Stimulated activated CD4-positive, alpha-beta T cell treated with anti-CD3 and anti-CD28 coated beads, Interleukin-1b, Interleukin-23, amount 100 ng/mL, for 48 hours (primary cell): ENCODE measurements at places on chromosomes 1 and 21.
A peak's percentile ranks its signal among the peaks of the same experiment; 100 is the strongest.

- no peak for DNase-seq
Observed at GRCh38 chr1:109502364-109502851, 7.1 kb downstream of the AMIGO1 start.

- DNase-seq: no peak
Observed at GRCh38 chr1:44496541-44497171, 91.6 kb downstream of the RNF220 start.

GRCh38 chr1:230737622-230738262, 9.4 kb upstream of the CAPN9 start:
- DNase-seq: no peak

DNA sequence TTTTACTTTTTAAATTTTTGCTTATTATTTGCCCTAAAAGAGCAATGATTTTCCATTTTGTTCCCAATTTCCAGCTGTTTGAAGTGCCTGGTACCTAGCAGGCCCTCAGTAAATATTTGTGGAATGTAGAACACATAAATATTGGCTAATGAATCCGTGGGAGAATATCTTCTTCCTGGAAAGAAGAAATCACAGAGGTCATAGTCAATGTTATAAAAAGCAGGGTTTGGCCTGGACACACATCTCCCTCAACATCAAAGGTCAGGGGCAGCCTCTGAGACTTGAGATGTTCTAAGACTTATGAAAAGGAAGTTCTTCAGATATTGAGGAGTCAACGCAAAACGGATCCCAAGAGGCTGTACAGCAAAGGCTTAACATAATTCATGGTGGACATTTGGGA, 358.1 kb downstream of the HHAT start:
- no peak for DNase-seq

- no peak for DNase-seq
Observed at GRCh38 chr1:222938986-222939385, 124.1 kb downstream of the DISP1 start.

- DNase-seq: no peak
Observed at GRCh38 chr1:12336413-12336812, 106.6 kb downstream of the VPS13D start.

DNA sequence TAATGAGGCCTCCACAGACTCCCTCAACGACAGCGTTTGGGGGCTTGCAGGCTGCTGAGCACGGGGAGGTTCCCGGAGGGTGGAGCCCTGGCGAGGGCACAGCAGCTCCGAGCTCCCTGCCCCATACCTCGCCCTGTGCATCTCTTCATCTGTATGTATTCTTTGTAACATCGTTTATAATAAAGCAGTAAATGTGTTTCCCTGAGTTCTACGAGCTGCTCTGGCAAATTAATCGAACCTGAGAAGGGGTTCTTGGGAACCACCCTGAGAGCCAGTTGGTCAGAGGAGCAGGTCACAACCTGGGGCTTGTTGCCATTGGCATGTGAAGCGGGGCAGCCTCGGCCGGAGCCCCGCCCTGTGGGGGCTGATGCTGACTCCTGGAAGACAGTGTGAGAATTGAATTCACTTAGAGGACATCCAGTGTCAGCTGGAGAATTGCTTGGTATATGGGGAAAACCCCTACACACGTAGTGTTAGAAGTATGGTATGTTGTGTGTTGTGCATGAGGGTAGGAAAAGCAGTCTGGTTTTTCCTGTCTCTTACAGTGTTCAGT, 11.5 kb downstream of the SLC37A1 start:
- no peak for DNase-seq

- DNase-seq: no peak
Observed at GRCh38 chr1:2645776-2646175, 13.0 kb upstream of the MMEL1 start.

DNA sequence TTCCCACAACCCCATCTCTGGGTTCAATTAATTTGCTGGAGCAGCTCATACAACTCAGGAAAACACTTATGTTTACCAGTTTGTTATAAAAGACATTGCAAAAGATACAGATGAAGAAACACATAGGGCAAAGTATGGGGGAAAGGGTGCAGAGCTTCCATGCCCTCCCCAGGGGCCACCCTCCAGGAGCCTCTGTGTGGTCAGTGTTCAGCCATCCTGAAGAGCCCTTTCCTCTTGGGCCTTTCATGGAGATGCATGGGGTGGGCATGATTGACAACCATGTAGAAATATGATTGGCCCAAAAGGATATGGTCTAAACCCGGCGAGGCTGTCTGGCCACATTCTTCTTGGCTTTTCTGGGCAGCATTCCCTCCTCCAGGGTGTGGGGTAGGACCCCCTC, 56.8 kb upstream of the PDE9A start:
- DNase-seq: no peak

DNA sequence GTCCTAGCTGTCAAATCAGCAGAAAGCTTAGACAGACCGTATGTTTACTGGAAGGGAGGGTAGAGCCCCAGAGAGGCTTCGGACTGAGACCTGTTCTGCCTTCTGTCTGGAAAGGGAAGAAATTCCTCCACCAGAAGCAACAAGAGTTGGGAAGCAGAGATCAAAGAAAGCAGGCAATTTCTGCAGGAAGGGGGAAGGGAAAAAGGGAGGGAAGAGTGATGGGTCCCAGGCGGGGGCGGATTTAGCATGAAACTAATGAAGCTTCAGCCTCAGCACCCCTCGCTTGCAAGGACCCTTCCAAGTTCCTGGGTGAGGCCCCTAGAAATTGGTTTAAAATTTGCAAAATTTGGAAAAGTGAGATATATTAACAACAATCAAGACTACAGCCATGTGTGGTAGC, 26.6 kb upstream of the FAM20B start:
- no peak for DNase-seq

DNA sequence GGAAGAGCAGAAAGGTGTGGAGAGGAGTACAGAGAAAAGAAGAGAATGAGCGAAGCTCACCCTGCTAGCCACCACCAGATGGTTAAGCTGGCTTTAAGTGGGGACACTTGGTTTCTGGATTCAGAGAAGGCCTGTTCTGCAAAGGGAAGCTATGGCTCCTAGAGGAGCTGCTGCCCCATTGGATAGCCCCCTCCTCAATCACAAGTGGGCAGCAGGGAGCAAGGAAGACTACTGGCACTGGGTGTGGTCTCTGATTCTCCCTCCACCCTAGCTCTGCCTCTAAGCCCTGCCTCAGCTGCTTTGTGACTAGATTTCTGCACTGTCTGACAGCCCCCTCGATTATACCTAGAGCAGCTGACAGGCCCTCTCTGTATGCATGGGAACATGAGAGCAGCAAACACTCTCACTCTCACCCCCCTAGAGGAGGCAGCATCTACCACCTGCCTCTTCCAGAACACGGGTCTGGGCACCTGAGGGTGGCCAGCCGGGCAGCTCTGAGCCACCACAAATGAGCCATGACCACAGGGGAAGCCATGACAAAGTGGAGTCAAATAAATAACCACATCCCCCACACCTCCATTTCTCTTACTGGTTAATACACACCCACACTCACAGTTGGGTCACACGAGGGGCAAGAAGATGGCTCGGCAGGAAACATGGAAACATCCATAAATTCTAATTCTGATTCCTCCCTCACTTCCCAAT, 13.6 kb downstream of the PLEKHA6 start:
- no peak for DNase-seq

DNA sequence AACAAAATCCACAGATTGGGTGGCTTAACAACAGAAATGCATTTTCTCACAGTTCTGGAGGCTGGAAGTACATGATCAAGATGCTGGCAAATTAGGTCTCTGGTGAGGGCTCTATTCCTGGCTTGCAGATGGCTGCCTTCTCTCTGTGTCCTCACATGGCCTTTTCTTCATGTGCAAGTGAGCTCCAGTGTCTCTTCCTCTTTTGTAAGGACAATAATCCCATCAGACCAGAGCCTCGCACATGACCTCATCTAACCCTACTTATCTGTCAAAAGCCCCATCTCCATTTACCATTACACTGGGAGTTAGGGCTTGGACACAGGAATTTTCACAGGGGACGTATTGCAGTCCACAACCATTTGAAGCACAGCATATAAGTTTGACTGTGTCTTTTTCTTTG, 181.6 kb downstream of the NEGR1 start:
- no peak for DNase-seq

GRCh38 chr1:215473943-215474342, 93.2 kb upstream of the KCTD3 start:
- no peak for DNase-seq

DNA sequence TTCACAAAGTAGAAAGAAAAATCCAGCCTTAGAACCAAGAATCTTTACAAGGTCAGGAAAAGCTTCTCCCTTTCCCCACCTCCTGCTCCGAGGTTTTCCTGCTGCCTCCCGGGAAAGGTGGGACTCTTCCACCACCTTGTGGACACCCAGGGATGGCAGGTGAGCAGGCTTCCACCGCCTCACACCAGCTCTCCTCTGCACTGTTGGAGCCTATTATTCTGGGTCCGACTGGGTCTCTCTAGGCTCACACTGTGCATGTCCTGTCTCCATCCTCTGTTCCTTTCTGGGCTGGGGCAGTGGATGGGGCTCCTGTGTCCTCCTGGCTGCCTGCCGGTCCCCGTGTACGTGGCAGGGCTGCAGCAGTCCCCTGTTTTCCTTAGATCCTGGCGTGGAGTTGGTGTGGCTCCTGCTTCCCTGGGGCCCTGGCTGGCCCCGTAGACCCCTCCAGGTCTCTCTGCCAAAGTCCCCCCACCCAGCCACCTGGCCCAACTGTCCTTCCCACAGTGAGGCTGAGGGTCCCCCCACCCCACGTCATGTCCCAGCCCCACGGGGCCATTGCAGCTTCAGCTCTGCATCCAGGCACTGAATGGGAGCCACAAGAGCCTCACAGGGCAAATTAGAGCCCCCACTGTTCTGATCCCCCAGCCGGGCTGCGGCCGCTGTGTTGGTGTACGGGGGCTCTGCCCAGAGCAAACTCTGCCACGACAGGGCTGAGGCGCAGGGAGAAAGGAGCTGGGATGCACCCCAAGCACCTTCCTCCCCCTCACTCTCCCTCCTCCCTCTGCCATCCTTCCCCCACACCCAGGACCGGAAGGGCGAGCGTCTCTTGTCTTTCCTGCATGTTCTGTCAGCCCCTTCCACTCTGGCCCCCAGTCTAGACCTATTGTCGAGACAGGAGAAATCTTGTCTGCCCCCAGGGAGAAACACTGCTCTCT, 3.3 kb upstream of the SLC45A1 start:
- peak; percentile 46 for DNase-seq

- no peak for DNase-seq
Observed at GRCh38 chr1:247431643-247432042, 15.7 kb downstream of the NLRP3 start.

GRCh38 chr1:185921636-185922035, 187.4 kb downstream of the HMCN1 start:
- DNase-seq: no peak

DNA sequence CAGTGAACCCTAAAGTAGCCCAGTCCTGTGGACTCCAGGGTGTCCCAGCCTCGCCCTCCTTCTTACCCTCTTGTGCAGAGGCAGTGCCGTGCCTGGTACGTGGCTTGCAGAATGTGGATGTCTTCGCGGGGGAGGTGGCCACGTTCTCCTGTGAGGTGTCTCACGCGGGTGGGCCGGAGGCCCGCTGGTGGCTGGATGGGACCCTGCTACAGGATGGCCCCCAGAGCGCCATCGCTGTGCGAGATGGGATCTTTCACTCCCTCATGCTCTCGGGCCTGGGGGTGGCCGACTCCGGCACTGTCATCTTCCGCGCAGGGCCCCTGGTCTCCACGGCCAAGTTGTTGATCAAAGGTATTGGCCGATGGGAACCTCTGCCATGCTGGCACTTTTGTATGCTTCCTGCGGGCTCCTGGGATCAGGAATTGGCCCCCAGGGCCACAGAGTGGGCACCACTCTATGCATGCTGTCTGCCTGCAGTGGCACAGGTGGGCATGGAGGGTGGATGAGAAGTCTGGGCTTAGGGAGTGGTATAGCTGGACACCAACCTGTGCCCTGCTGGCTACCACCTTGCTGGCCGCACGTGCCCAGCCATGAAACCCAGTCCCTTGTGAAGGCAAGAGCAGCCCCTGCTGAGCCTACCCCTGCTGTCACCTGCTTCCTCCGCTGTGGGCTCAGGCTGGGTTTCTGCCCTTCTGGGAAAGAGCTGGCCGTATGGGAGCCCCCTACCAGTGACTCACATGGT, 92.9 kb downstream of the TRIM11 start:
- DNase-seq: no peak

DNA sequence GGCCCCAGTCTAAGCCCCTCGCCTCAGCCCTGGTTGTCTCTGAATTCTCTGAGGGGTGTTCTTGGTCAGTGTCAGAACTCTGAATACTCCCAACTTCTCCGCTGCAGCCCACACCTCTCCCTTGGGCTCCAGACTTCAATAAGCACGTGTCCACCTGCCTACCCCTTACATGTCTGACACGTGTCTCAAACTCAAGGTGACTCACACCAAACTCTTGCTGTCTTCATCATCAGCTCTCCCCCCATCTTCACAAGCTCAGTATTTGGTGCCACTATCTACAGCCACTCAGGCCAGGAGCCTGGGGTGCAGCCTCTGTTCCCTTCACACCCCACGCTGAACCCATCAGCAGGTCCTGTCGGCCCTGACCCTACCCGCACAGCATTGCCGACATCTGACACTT, 18.8 kb upstream of the UBXN10 start:
- DNase-seq: no peak

DNA sequence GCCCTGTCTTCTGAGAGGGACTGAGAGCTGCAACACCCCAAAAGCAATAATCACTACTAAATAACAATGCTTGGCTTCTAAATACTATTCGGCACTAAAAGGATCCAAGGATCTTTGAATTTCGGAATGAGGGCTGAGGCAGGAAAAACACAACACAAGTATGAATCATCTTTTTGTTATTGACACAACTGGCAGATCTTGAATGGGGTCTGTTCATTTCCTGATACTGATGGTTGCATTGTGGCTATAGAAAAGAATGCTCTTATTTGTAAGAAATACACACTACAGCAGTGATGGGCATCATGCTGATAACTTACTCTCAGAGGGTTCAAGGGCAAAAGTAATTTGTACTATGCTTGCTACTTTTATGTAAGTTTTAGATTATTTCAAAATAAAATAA, 149.2 kb upstream of the PLD5 start:
- no peak for DNase-seq

DNA sequence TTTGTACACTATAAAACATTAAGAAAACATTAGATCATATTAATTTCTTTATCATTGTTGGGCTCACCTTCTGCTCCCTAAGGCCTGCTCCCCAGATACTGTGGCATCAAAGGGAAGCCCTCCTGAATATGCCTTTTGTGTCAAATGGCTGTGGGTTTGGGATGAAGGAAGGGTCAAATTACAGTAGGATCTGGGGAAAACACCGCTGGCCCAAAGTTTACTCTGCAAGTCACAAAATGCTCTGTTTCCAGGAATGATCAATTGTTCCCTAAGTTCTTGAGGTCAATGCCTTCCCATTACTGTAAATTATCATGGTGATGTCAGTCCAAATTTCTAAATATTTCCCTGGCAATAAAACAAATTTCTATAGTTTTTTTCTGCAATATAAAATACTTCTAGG, 6.8 kb upstream of the ITLN2 start:
- no peak for DNase-seq
